ENCODE measurements at places on chromosomes 2 and 18. TPM values are rescaled to one million over a fixed set of nuclear protein-coding genes. Genes with fewer than 3 reads are reported as not detected.

OTOS gene
- not detected for total RNA-seq

IL37 gene
- total RNA-seq = not detected

IL36G gene
- not detected for total RNA-seq

CCDC68 gene
- total RNA-seq = 6.6 TPM

SP9 gene
- not detected for total RNA-seq

POLR1A gene
- 17.7 TPM for total RNA-seq

KCNJ13 gene
- not detected for total RNA-seq

RTP5 gene
- total RNA-seq = not detected

SERPINB13 gene
- total RNA-seq = not detected

SKOR2 gene
- total RNA-seq = not detected

ATG4B gene
- total RNA-seq = 146 TPM

DAPL1 gene
- total RNA-seq = not detected

GTF2A1L gene
- total RNA-seq = 6.7 TPM

TPO gene
- total RNA-seq = 11.3 TPM

LTBP1 gene
- total RNA-seq = 29.4 TPM

SP110 gene
- total RNA-seq = 24.3 TPM

GPR17 gene
- total RNA-seq = 1.6 TPM

GRCh38 chr2:191171708-191172355 lies 21.0 kb upstream of the STAT4 start:
- no peak for DNase-seq

GRCh38 chr2:46504685-46505471 lies 25.5 kb downstream of the TMEM247 start:
- no peak for DNase-seq

GRCh38 chr18:76213991-76214390 lies 281.1 kb downstream of the ZNF516 start:
- DNase-seq = no peak

GRCh38 chr2:237657063-237657462 lies 29.7 kb downstream of the LRRFIP1 start:
- no peak for DNase-seq

- DNase-seq = no peak
Observed at GRCh38 chr2:9961013-9961412, 9.5 kb downstream of the GRHL1 start.

GRCh38 chr2:151097128-151097527 lies 164.5 kb downstream of the RBM43 start:
- DNase-seq = no peak

- DNase-seq = no peak
Observed at GRCh38 chr2:105490204-105490603, 91.4 kb upstream of the FHL2 start.

GRCh38 chr2:166211079-166211478 lies 83.3 kb upstream of the SCN1A start:
- no peak for DNase-seq

GRCh38 chr2:100702438-100703109 lies 117.4 kb upstream of the NPAS2 start:
- no peak for DNase-seq

DNA sequence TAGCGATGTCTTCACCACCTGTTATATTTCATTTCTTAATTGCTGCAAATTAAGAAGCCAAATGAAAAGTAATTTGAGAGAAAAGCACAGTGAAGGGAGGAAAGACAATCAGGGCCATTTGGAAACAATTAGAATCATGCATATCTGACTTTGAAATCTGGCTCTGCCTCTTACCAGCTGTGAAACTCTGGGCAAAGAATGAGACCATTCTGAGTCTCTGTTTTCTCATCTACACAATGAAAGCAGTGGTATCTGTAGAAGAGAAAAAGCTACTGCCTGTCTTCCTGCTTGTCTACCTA lies 334.5 kb upstream of the CYRIA start:
- DNase-seq = no peak

DNA sequence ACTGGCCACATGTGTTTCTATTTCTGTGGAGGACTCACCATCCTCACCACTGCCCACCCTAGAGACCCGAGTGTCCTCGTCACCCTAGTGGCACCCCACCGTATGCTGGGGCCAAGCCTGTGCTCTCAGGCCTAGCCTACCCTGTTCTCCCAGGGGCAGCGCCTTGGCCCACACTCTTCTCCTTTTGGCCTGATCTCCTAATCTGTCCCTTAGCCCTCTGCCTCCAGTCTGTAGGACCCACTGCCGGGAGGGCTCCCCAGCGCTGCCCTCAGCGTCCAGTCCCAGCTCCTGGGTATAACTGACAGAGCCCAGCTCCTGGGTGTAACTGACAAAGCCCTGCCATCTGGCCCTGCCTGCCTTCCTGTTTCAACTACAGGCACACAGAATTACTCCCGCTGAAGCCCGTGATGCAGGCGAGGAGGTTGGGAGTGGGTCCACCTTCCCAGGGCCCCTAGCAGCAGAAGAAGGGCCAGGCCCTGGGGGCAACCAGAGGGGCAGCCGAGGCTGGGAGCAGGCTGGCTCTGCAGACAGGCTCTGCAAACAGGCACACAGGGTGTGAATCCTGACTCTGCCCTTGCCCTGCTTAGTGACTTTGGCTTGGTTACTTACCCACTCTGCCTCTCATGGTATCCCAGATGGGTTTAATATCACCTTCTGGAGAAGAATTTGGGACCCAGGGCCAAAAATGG lies 25.6 kb upstream of the PTMA start:
- DNase-seq = no peak

DNA sequence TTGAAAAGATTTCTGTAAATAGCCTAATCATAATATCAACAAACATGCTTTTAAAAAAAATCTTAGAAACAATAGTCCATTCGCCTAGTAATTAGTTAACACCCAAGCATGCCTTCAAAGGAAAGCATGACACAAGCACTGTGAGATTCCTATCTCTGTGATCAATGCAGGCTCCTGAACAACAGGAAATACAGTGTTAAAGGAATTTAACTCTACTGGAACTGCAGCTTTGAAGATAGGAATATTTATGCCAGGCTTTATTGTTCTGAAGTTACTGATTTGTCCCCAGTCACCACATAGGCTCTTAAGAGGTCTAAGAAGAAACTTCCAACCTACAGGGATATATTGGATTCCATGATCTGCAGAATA lies 15.4 kb upstream of the FAM124B start:
- no peak for DNase-seq

DNA sequence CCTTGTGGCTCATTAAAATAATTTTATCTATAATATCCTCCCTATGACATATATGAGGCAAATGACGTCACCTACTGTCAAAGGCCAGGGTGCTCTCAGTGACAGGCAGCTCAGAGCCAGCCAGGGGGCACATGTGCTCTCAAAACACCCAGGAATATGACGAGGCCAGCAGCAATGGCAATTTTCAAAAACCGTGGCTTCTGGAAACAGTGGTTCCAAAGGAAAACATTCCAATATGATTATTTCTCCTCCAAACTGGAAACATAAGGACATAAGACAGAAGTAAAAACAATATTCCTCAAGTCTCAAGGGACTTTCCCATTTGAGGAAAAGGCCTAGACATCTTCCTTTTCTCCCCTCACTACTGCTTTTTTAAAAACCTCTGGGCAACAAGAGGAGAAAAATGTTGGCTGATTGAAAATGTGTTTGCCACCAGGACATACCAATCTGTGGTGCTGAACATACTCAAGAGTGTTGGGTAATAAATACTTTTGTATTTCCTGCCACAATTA lies 40.8 kb downstream of the RNF152 start:
- no peak for DNase-seq

- no peak for DNase-seq
Observed at GRCh38 chr2:23516520-23517256, 131.7 kb downstream of the KLHL29 start.

DNA sequence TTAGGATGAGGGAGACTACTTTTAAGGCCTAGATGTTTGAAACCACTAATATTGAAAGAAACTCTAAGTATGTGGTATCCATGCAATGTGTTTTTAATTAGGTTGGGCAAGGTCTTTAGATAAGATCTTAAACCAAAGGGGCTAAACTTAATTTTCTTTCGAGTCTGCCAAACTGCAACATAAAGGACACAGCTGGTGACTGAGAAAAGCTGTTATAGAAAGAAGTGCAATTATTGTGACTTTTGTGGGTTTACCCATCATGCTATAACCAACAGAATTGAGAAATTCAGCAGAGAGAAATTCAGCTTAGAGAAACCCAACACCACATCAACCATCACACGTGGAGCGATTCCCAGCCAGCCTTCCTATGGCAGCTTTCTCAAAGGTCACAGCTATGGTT lies 119.5 kb upstream of the LMAN1 start:
- no peak for DNase-seq

GRCh38 chr2:168710754-168711467 lies 91.5 kb upstream of the NOSTRIN start:
- no peak for DNase-seq

DNA sequence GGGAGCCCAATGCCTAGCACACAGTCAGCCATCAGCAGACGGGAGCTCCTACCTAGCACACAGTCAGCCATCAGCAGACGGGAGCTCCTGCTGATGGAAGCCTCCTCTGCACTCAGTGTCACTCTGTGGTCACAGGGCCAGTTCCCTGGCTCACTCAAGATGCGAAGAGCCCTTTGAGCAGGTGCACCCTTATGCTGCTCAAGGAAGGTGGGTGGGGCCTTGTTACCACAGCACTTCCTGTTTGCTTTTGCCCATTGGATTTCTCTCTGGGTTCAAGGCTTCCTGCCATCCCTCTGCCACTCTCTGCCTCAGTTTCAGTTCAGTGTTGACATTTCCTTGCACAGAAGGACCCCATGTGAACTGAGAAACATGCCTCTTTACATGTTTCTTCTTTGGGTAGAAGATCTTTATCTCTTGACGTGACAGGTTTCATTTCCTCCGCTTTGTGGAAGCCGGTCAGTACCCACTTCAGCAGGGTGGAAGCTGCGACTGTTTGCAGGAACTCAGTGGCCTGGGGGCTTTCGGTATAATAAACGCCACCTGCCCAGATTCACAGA lies 11.6 kb downstream of the TRIB2 start:
- no peak for DNase-seq

GRCh38 chr2:176166272-176166671 lies 9.2 kb downstream of the HOXD3 start:
- DNase-seq = no peak

GRCh38 chr2:136448986-136449780 lies 316.2 kb upstream of the THSD7B start:
- DNase-seq = no peak

DNA sequence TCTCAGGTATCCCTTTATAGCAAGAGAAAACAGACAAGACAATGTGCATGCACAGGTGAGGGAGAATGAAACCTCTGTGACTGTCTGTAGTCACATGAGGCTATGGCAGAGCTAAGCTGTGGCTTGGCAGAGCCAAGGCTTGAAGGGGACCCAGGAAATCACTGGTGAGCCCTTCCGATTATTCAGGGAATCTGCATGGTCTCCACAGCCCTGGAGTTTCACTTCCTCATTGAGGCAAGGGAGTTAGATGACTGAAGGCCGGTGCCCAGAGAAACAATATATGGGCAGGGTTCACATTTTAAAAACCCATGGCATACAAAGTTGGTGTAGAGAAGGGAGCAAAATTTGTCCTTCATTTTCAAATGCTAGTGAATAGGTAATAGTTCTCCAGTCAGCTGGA lies 144.4 kb upstream of the REV1 start:
- DNase-seq = no peak

DNA sequence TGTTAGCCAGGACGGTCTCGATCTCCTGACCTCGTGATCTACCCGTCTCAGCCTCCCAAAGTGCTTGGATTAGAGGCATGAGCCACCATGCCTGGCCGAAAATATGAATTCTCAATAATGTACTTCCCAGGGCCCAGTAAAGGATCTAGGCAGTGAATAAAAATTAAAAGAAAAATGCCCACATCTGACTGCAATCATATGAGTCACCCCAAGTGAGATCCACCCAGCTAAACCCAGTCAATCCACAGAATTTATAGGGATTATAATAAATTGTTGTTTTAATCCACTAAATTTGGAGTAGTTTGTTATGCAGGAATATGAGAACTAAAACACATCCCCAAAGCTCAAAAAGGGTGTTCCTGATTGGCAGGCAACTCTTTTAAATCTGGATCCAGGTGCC lies 93.5 kb upstream of the STK39 start:
- DNase-seq = no peak

- no peak for DNase-seq
Observed at GRCh38 chr2:153311432-153311831, 167.1 kb downstream of the RPRM start.

- peak; percentile 15 for DNase-seq
Observed at GRCh38 chr2:147425437-147426029, 419.3 kb upstream of the ACVR2A start.

GRCh38 chr2:144389151-144389929 lies 130.6 kb downstream of the ZEB2 start:
- no peak for DNase-seq

- peak; percentile 13 for DNase-seq
Observed at GRCh38 chr2:152861349-152861942, 143.0 kb downstream of the ARL6IP6 start.

GRCh38 chr2:65177751-65178442 lies 48.0 kb upstream of the RAB1A start:
- no peak for DNase-seq

All from tibial nerve (tissue), 4 donors.